ENCODE measurements at places on chromosomes 6 and 20. TPM values are rescaled to one million over a fixed set of nuclear protein-coding genes. Genes with fewer than 3 reads are reported as not detected.

ZC2HC1B gene
- not detected for total RNA-seq

PI16 gene
- 1.2 TPM for total RNA-seq

ENPP4 gene
- total RNA-seq: 41.8 TPM

SLC17A9 gene
- 0.23 TPM for total RNA-seq

TSPO2 gene
- total RNA-seq: not detected

NTSR1 gene
- 2.1 TPM for total RNA-seq

PSORS1C1 gene
- total RNA-seq: not detected

ADRM1 gene
- 38.5 TPM for total RNA-seq

PRDM1 gene
- 1.8 TPM for total RNA-seq

SRSF12 gene
- 45.0 TPM for total RNA-seq

NKAIN2 gene
- 33.0 TPM for total RNA-seq

F13A1 gene
- total RNA-seq: 10.4 TPM

DAAM2 gene
- 30.4 TPM for total RNA-seq

SEL1L2 gene
- 0.23 TPM for total RNA-seq

NR2E1 gene
- total RNA-seq: 11.1 TPM

SLC22A7 gene
- 0.23 TPM for total RNA-seq

CHD6 gene
- total RNA-seq: 63.9 TPM

BFSP1 gene
- 2.5 TPM for total RNA-seq

PNPLA1 gene
- total RNA-seq: not detected

PNLDC1 gene
- total RNA-seq: 0.23 TPM

Data from diencephalon (tissue), 1 donor.